ENCODE measurements at places on chromosomes 1 and 21.

- peak; percentile 81 for DNase-seq
Observed at GRCh38 chr1:32334864-32335534, 1.0 kb downstream of the MARCKSL1 start.

- DNase-seq, result no peak
Observed at GRCh38 chr1:86795316-86795715, 90.9 kb downstream of the SH3GLB1 start.

- DNase-seq, result peak; percentile 65
Observed at GRCh38 chr1:157961805-157962762, 31.4 kb upstream of the KIRREL1 start.

DNA sequence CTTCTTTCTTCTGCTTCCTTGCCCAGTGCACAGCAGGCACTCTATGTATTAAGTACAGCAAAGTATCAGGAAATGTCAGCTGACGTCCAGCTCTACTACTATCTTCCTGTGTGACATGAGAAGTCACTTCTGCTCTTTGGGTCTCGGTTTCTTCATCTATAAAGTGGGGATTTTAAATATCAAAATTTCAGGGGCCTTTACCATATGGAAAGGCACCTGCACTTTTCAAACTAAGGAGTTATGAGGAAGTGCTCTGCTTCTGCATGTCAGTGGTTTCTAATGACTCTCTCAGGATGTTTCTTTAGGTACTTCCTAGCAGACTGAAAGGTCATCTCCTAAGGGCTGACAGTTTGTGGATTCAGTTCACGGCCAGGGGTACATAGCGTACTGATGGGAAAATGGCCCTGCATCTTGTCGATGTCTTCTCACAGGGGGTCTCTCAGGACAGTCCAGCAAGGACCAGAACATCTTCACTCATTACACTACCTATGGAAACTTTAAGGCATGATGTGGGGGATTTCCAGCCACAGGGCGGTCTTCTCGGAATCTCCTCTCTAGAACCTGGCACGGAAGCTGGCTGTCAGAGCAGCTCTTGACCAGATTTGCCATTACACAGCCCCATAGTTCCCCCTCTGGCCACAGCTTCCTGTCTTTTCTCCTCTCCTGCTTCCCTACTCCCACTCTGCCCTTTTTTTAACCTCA lies 42.0 kb upstream of the MTF1 start:
- DNase-seq, result no peak

DNA sequence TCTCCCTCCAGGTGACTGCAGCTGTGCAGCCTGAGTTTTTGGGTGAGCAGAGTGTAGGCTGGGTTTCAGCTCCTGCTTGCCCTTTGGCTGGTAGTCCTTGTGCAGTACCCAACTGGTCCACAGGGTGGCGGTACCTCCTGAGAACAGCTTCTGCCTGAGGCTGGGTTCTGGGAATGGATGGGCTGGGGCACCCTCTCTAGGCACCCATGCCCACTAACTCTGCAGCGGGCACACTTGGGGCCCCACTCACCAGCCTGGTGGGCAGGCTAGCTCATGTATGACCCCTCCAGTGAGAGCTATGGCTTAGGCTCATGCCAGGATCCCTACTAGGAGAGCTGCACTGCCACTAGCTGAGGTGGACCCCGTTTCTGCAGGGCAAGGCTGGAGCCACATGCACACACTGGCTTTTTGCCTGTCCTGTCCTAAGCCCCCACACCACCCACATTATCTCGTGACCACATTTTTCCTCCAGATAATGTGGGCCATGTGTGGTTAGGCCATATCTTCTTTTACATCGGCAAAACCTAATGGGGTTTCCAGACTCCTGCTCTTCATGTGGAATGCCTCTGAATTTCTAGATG lies 15.5 kb upstream of the GSTM4 start:
- peak; percentile 81 for DNase-seq

- DNase-seq, result no peak
Observed at GRCh38 chr1:14521622-14522021, 76.9 kb upstream of the KAZN start.

DNA sequence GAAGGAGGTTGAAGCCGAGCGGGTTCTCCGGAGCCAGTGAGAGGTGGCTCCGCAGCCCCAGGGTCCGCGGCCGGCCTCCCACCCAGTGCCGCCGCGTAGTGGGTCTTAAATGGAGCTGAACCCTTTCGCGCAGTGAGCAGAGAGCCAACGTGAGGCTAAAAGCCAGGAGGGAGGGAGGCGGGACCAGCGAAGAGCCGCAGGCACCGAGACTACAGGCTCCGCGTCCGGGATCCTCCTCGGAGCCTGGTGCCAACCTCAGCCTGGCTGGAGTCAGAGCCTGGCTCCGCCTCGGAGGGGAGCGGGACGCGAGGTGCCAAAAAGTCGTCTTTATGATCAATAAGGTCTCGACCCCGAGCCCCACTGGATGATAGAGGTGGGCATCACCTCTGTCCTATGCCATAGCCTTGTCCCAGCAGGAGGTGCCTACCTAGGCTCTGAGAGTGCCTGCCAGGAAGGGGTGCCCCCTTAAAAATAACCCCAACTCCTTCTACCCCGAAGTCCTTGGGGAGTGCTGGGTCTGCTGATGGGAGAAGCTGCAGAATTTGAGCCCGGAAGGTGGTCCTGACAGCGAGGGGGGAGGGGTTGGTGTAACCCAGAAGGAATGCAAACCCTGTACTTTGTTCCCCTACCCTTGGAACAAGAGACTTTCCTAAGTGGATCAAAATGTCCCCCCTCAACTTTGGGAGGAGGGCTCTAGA lies 1.6 kb downstream of the IGSF21 start:
- no peak for DNase-seq

DNA sequence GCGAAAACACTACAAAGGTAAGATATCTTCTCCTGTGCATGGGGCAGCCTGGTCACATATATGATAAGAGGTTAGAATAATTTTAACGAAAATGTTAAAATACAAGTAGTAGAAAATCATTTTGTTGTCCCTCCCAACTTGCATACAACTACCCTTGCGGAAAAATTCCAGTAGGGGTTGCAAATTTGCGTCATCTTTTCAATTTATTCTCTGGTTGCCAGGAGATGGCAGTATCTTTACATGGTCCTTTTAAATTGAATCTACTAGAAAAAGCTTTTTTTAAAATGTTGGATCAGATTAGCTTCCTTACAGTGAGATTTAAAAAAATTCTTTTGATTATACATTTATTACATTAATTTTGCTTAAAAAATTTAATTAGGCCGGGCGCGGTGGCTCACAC lies 10.9 kb downstream of the S100PBP start:
- DNase-seq, result peak; percentile 10

DNA sequence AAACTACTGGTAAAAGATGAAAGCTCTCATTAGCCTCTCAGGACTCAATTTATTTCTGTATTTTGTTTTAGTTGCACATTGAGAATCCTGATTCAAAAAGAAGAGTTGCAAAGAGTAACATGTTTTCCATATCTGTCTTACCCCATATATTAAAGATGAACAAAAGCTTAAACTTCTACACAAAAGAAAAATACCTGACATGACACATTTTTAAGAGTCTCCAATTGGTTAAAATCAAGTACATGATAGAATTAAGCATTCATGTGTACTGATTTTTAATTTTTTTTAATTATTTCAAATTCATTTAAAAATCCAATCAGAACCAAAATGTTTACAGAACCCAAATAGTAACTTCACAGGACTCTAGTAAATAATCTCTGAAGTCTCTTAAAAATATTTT lies 72.0 kb downstream of the FOXJ3 start:
- DNase-seq, result no peak

GRCh38 chr1:33988161-33988560 lies 124.3 kb downstream of the HMGB4 start:
- no peak for DNase-seq

- DNase-seq, result no peak
Observed at GRCh38 chr1:178910023-178910422, 39.1 kb upstream of the ANGPTL1 start.

DNA sequence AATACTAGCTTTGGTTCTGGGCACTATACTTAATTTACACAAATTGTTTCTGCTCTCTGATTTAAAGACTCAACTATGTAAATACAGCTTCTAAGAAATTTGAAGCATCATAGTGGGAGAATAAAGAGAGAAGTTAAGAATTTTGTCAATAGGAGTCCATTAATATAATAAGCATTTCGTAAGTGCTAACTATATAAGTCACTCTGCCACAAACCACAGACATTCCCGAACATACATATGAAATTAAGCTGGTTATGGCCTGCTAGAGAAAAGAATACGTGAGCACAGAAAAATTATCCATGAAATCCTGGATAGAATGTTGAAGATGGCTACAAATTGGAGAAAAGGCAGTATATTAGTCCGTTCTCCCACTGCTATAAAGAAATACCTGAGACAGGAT lies 526.2 kb downstream of the MRPL39 start:
- DNase-seq, result peak; percentile 31

- no peak for DNase-seq
Observed at GRCh38 chr1:225842788-225843425, 33.0 kb downstream of the EPHX1 start.

DNA sequence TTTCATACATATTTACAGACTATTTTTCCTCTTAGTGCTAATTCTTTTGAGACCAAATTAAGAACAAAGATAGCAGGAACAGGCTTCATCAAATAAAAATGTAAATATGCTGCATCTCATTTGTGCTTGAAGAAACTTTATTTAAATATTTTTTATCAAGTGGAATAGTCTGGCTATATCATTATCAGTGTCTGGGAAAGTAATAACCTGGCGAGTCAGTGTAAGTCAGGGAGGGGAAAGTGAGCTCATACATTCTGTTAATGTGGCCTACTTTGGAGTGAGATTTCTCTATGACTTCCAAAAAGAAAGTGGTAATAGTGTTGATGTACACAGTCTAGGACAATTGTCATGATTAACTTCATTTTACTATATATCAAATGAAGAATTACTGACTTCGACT lies 1045.1 kb downstream of the ADGRL2 start:
- no peak for DNase-seq

All from astrocyte of the hippocampus (primary cell).